Muscle of back (tissue), 13 donors: ENCODE measurements at places on chromosomes 7 and 10.

GRCh38 chr10:114256008-114256765 is 17.1 kb downstream of the VWA2 start:
- no peak for DNase-seq

DNA sequence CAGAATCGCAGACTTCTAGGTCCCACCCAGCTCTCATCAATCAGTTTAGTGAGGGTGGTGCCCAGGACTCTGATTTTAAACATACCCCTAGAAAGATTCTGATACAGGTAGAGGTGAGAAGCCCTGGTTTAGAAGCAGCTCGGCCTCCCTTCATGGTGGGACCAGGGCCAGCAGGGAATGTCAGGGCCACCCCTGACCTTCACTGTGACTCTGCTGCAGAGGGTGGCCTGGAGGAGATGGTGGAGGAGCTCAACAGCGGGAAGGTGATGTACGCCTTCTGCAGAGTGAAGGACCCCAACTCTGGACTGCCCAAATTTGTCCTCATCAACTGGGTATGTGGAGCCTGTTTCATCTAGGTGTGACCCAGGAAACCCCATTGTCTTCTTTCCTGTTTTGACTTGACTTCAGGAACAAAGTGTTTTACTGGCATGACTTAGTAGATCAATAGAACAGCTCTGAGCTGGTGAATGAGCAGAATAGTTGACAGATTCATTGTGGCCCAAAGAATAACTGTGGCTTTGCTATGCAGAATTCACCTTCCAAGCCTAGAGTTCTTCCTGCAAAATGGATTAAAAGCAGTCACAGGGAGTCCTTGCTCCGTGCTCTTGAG is 7.2 kb downstream of the DBNL start:
- no peak for DNase-seq

GRCh38 chr10:79066411-79067240 is 2.1 kb upstream of the ZMIZ1 start:
- no peak for DNase-seq

GRCh38 chr7:101625031-101625791 is 3.9 kb downstream of the MYL10 start:
- no peak for DNase-seq

DNA sequence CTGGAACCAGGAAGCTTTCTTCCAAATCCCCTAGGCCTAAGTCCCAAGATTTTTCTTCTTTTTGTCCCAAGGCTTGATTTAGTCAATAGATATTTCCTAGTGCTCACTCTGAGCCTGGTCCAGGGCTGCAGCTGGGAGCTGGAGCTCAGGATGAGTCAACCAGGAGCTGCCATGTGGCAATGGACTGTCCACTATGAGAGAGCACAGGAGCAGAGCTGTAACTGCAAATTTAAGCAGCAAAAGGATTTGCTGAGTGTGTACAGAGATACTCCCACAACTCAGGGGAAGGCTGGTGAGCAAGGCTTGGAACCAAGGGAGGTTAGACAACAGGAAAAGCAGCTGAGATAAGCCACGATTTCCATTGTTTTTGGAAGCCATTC is 92.1 kb upstream of the CXCL12 start:
- no peak for DNase-seq

- no peak for DNase-seq
Observed at GRCh38 chr10:130766071-130766470, 545.5 kb downstream of the TCERG1L start.

DNA sequence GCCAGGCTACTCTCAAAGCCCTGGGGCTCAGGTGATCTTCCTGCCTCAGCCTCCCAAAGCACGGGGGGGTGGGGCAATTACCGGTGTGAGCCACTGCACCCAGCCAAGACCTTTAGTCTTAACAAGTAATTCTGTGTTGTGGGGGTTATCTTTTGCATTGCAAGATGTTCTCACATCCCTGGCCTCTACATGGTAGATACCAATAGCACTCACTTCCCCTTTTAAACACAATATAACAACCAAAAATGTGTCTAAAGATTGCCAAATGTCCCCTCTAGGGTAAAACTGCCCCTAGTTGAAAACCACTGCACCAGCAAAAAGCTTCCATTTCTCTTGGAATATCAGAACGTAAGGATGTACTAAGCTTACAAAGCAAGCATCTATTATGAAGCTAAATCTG is 225.0 kb downstream of the CTNNA3 start:
- no peak for DNase-seq

- DNase-seq = no peak
Observed at GRCh38 chr7:7751243-7752092, 33.1 kb upstream of the RPA3 start.

DNA sequence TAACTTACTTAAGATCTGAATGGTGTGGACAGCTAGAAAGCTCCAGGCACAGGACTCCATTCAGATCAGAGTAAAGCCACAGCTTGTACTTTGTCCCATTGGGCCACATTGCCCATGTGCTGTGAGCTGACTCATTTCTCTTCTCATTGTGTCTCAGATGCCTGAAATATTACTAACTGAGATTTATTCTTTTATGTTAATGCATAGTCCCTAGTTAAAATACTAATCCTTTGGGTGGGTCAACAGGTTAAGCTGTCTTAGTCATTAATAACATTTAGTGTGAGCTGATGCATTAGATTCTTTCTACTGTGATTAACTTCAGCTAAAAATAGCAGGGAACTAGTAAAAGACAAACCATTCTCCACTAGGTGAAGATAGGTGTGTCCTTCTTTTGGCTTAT is 104.7 kb upstream of the ARMC3 start:
- DNase-seq = no peak

- no peak for DNase-seq
Observed at GRCh38 chr10:74486659-74487058, 335.6 kb downstream of the ADK start.
